HTR-8/SVneo (cell line): ENCODE measurements at places on chromosomes 7 and 10.

DNA sequence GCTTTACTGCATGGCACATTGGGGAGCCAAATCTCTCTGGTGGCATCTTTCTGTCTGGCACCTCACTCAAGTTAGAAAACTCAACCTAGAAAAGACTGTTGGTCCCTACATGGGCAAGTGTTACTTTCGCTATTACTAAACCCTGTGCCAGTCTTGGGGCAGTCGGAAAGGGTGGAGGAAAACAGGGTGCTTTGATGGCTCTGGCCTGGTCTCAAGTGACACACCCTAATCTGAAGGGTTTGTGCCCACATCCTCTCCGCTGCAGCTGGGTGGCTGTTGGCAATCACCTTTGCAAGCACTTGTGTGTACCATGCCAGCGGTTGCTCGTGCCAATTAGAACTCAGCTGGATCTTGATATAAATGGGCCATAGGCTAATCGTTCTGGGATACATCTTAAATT lies 159.8 kb upstream of the ITGB1 start:
- no peak for DNase-seq

DNA sequence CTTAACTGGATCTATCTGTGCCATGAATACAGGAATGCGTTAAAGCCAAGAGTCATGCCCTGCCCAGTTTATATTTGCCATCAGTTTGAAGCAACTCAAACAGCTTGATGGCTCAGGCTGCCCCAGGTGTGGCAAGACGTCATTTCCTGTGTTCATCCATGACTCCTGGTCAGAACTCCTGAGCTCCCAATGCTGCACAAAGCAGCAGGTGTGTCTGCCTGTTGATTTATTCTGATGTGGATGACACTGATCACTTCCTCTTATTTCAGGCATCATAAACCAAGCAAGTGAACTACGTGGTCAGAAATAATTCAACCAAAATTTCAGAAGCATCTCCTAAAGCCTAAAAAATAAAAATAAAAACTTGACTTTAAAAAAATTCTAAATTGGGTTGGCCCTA lies 68.5 kb downstream of the EZH2 start:
- DNase-seq, result no peak

DNA sequence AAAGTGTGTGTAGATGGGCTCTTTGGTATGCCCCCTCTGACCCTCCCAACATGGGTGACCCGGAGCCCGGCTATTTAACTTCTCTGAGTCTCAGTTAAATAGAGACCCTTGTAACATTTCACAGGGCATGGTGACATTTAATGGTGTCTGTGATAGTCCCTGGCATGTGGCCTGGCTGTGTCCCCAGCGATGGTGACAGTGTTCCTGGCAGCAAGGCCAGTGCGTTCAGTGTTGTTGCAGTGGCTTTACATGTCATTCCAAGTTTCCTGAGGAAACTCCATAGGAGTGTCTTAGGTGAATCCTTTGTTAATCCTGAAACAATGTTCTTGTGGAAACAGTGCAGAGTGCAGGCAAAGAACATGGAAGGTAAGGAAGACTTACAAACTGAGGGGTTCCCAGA lies 137.0 kb downstream of the RAMP3 start:
- no peak for DNase-seq

- DNase-seq, result no peak
Observed at GRCh38 chr10:124742413-124743190, 1.6 kb downstream of the FAM53B start.

GRCh38 chr10:102727037-102727818 lies 12.8 kb downstream of the SFXN2 start:
- no peak for DNase-seq

DNA sequence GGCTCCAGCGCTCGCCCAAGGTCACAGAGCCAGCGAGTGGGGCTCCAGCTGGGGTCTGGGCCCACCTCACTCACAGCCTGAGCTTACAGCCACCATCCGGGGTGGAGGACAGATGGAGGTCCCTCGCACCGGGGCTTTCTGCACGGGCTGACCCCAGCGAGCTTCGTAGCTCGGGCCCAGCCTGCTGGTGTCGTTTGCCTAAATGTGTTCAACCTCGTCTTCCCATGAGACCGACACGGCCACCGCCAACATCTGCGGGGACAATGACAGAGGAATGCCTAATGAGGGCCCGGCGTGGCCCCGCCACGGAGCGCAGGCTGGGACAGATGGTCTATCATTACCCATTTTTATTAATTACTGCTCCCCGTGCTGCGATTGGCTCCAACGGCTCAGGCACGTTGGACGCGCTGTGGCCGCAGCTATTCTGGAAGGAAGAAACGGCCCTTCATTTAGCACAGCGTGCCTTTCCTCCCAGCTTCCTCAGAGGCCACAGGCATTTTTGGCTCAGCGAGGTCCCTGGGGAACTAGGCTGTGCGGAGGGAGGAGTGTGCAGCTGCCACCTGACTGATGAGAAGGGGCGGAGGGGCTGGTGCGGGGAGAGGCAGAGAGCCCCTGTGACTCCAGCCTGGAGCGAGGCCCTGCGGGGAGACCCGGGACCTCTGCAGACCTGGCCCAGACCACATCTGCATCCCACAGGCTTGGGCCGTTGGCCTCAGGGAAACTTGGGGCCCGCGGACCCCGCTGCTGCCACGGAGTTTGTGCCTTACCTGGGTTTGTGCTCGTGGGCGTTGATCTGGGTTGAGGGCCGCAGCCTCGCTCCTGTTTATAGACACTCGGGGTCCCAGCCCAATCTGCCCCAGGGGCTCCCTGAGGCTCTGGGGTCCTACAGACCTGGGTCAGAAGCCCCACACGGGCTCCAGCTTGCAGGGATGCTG lies 22.9 kb upstream of the ELFN1 start:
- DNase-seq, result no peak

DNA sequence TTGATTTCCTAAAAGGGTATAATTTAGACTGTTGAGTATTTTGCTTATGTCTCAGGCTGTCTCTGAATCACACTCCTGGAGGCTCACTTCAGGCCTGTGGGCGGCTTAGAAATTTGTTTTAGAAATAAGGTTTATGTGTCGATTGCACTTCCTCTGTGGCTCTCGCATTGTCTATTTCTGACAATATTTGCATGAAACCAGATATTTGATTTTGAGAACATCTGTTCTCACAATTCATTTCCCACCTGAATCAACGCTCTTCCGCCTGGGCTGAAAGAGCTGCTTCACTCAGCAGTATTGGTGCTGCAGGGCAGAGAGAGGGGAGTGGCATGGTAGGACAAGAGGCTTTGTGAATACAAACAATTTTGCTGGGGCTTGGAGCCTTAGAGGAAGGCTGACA lies 262.0 kb downstream of the ADRA2A start:
- DNase-seq, result no peak

- no peak for DNase-seq
Observed at GRCh38 chr10:28293236-28294168, 9.4 kb downstream of the MPP7 start.

DNA sequence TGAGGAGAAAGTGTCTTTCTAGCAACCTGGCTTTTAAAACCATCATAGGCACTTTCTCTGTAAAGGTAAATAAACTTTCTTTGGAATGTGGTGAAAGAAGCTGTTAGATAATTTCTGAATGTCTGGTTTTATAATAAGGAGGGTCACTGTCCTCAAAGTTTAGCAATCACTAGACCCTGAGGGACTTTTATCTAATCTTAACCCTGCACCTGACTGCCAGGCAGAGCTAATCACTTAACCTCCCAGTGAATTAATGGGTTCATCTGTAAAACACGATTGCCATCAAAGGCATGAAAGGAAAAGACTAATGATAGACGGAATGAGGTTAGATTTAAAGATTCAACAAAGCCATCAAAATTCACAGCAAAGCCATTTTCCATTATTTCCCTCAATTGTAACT lies 553.8 kb downstream of the GRM8 start:
- DNase-seq, result no peak

DNA sequence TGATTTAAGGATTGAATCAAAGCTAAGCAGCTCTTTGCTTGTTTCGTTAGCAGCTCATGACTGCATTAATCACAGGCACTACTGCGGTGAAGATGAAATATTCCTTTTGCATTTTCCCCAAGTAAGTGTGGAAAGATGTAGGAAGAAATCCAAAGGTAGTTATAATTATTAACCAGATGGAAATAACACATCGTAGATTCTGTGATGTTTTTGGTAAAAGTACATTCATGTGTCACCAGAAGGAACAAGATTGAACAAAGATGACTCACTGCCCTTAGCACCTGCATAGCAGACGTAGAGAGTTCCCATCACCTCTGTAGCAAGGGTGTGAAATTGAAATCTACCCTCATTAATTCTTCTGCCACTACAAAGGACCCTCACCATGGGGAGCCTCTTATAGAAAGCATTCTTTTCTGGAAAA lies 37.1 kb downstream of the SMURF1 start:
- DNase-seq, result no peak

DNA sequence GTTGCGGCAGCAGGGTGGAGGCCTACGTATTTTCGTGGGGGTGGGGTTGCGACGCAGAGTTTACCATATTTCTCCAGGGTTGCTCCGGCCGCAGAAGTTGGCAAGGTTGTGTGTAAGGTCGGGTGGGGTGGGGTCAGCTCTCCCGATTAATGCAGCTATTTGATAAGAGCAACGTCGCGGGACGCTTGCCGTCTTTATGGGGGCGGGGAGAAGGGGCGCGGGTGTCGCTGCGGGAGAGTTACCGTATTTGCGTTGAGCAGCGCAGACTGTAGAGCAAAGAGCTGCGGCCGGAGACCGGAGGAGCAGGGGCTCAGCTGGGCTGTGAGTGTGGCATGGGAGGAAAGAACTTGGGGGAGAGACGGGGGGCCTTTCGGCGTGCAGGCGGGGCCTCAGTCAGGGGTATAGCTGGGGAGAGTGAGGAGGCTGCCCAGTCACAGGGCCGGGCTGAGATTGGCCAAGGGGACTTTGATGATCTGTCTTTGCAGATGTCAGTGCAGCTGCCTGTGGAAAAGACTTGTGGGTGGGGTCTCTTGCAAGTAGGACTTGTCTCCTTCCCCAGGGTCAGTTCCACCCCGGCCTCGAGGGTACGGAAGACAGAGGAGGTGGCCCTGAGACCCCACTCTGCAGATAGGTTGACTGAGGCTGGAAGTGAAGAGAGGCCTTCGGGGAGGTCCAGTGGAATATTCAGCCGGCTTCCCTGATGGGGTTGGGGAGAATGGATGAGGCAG lies 26.6 kb downstream of the ZNF775 start:
- no peak for DNase-seq

DNA sequence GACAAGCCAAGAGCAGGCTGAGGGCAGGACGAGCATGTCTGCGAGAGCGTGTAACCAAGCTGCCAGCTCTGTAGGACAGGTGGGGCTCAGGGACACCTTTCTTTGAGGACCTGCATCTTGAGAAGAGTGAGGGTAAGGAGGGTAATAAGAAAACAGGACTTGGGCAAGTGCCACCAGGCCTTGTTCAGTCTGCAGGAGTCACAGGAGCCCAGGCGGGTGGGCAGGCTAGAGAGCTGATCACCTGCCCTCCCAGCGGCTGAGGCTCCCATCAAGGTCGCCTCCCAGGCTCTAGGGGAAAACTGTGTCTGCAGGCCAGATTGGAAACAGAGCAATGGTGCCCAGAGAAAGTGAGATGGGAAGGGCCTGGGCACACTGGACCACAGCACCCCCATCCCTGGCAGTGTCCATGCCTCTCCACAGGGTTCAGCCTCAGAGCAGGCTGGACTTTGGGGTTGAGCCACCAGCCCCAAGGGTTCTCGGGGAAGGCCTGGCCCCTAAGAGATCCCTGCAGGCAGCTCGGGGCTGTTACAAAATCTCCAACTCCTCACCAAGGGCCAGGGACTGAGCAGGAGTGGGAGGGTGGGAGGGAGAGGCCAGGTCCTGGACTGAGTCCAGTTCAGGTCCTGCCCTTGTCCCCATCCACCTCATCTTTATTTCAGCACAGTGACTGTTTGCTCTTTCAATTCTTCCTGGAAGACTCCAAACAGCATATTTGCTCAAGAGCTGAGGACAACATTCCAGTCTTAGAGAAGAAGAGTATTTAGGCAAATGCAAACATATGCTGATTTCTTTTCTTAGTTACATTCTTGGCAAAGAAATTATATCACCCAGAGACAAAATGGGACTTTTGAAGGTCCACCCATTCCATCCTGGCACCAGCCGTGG lies 161.9 kb downstream of the GRID1 start:
- no peak for DNase-seq

DNA sequence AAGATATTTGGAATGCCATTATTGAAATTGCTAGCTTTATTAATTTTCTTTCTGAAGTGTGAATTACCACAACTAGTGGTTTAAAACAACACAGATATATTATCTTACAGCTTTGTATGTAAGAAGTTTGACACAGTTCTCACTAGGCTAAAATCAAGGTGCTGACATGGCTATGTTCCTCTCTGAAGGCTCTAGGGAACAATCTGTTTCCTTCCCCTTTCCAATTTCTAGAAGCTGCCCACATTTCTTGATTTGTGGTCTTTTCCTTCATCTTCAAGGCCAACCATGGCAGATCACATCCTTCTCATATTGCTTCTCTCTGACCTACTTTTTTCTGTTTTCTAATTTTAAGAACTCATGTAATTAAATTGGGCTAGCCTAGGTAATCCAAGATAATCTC lies 43.3 kb upstream of the SLC26A3 start:
- DNase-seq, result no peak

- no peak for DNase-seq
Observed at GRCh38 chr10:75435291-75435690, 3.9 kb downstream of the LRMDA start.

GRCh38 chr10:86899132-86899531 lies 58.3 kb downstream of the MMRN2 start:
- no peak for DNase-seq

GRCh38 chr10:79266084-79266483 lies 81.2 kb upstream of the PPIF start:
- DNase-seq, result no peak

- no peak for DNase-seq
Observed at GRCh38 chr10:85795460-85795859, 571.1 kb downstream of the GRID1 start.

DNA sequence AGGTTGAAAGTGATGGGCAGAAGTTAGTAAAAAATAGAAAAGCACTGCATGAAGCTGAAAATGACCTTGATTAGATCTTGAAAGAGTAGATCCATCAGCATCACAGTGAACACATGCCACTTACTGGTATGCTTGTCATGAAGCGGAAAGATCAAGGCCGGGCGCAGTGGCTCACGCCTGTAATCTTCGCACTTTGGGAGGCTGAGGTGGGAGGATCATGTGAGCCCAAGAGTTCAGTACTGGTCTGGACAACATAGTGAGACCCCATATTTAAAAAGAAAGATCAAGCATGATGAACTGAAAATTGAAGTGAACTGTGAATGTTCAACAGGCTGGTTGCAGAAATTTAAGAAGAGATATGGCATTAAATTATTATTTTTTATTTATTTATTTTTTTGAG lies 18.0 kb downstream of the LCOR start:
- no peak for DNase-seq

GRCh38 chr10:125041856-125042506 lies 100.1 kb downstream of the ZRANB1 start:
- DNase-seq, result no peak

DNA sequence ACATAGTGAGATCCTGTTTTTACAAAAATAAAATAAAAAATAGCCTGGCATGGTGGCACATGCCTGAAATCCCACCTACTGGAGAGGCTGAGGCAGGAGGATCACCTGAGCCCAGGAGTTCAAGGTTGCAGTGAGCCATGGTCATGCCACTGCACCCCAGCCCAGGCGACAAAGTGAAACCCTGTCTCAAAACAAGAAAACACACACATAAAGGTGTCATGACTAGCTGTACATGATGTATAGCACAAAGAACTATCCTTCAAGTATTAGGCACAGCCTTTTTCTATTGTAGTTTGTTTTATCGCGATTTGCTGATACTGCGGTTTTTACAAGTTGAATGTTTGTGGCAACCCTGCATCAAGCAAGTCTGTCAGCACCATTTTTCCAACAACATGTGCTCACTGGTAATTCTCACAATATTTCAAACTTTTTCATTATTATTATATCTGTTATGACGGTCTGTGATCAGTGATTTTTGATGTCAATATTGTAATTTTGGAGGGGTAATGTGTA lies 11.5 kb upstream of the SNX13 start:
- DNase-seq, result no peak
